ENCODE measurements at places on chromosomes 5 and 9. TPM values are rescaled to one million over a fixed set of nuclear protein-coding genes. Genes with fewer than 3 reads are reported as not detected.

The LVRN gene
- total RNA-seq: 1.3 TPM

DNA sequence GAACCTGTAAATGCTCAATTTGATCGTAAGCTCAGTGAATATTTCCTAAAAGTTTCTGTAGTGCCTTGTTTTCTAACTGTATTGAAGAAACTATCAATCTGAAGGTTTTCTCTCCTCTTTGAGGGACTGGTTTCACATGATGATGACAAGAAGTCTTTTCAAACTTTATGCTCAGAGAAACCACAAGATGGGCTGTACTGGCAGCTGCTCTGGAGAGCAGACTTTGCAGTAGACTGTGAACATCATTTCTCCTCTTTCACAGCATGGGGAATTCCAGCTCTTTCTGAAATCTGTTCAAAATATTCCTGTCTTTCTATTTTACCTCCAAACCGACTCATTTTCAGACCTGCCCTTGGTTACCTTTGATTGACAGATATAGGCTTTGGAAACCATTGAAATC is 194.4 kb downstream of the IZUMO3 start:
- H3K36me3 ChIP-seq: no peaks in the 10 kb centered on the region
- H3K4me1 ChIP-seq: no peaks in the 10 kb centered on the region
- no peak overlapping the region for H3K27ac ChIP-seq
- no peaks in the 10 kb centered on the region for H3K27me3 ChIP-seq
- no peak for DNase-seq

GRCh38 chr9:81410201-81410600 is 279.1 kb downstream of the TLE1 start:
- H3K27me3 ChIP-seq: no peaks in the 10 kb centered on the region
- no peaks in the 10 kb centered on the region for H3K36me3 ChIP-seq
- DNase-seq: no peak
- no peak overlapping the region for H3K4me3 ChIP-seq

DNA sequence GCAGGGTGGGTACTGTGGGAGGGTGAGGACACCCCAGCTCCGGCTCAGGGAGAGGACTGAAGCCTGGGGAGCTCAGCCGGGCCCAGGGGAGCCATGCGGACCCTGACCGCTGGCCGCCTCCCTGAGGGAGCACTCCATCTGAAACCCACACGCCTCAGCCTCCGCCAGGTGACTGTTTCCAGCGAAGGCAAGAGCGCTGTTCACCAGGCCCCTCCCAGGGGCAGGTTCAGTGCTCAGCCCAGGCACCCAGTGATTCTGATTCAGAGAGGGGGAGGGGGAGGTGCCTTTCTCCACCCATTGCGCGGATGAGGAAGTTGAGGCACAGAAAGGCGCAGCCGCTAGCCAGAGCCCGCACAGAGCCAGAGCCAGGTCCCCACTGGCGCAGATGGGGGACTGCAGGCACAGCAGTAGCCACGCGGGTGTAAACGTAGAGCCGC is 27.0 kb downstream of the ADGRD2 start:
- DNase-seq: no peak
- no peaks in the 10 kb centered on the region for H3K4me1 ChIP-seq
- no peak overlapping the region for H3K27ac ChIP-seq
- no peak overlapping the region for H3K4me3 ChIP-seq
- peaks cover 63% of the 10 kb centered on the region for H3K27me3 ChIP-seq

The SLC36A3 gene
- not detected for total RNA-seq

GRCh38 chr5:36613771-36614656 is 7.6 kb downstream of the SLC1A3 start:
- no peaks in the 10 kb centered on the region for H3K27me3 ChIP-seq
- H3K27ac ChIP-seq: no peak overlapping the region
- no peaks in the 10 kb centered on the region for H3K36me3 ChIP-seq
- no peak for DNase-seq
